ENCODE measurements at places on chromosomes 5 and 9. TPM values are rescaled to one million over a fixed set of nuclear protein-coding genes. Genes with fewer than 3 reads are reported as not detected.
A peak's percentile ranks its signal among the peaks of the same experiment; 100 is the strongest.

Gene RNF14
- total RNA-seq, result 58.1 TPM

Gene NPR3
- total RNA-seq, result 16.0 TPM

Gene OMD
- 35.7 TPM for total RNA-seq

- no peak for DNase-seq
These were observed 2.4 kb downstream of the MYORG start for GRCh38 chr9:34374339-34374738.

Gene NMUR2
- total RNA-seq, result not detected

GRCh38 chr5:122693963-122694362, 80.9 kb upstream of the SNX2 start:
- no peak for DNase-seq

DNA sequence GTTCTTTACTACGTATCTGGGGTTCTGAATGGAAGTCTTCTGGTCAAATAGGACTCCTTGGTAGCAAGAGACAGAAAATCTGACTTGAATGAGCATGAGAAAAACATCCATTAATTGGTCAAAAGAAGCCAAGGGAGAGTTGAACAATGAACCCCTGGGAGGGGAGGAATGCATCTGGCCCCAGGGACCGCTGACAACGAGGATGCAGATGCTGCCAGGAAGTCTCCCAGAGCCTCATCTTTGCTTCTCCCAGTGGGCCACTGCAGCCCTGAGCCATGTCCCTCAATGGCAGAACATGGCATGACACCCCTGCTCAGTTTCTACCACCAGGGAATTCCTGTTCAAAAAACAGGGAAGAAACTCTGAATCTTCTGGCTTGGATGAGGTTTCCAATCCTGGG, 50.5 kb upstream of the ICE1 start:
- no peak for DNase-seq

- DNase-seq, result peak; percentile 67
These were observed 41.2 kb upstream of the VCAN start for GRCh38 chr5:83430130-83431010.

- no peak for DNase-seq
These were observed 182.3 kb downstream of the CFAP90 start for GRCh38 chr5:7668627-7669026.

Gene CCDC152
- total RNA-seq, result 5.2 TPM

- no peak for DNase-seq
These were observed 233.3 kb downstream of the BNC2 start for GRCh38 chr9:16637218-16637617.

DNA sequence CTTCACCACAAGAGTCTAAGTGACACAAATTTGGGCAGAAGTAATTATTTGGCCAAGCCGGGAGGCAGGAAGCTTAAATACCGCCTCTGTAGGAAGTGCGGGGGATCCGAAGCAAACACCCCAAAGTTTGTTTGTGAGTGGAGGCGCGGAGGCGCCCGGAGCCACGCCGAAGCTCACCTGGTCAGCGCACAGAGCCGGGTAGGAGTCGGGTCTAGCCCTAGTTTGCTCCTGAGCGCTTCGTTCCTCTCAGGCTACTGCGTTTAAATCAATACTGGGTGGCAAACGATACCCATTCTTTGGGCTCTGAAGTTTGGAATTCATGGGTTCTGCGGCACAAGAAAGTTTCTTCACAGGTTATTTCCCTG, 855 bp downstream of the MCC start:
- peak; percentile 61 for DNase-seq

GRCh38 chr5:85000671-85001070, 616.0 kb upstream of the EDIL3 start:
- no peak for DNase-seq

- no peak for DNase-seq
These were observed 16.5 kb downstream of the DNAI1 start for GRCh38 chr9:34475097-34475496.

GRCh38 chr5:154242442-154242841, 51.9 kb downstream of the GALNT10 start:
- DNase-seq, result no peak

GRCh38 chr9:75134495-75134894, 46.2 kb downstream of the OSTF1 start:
- DNase-seq, result no peak

DNA sequence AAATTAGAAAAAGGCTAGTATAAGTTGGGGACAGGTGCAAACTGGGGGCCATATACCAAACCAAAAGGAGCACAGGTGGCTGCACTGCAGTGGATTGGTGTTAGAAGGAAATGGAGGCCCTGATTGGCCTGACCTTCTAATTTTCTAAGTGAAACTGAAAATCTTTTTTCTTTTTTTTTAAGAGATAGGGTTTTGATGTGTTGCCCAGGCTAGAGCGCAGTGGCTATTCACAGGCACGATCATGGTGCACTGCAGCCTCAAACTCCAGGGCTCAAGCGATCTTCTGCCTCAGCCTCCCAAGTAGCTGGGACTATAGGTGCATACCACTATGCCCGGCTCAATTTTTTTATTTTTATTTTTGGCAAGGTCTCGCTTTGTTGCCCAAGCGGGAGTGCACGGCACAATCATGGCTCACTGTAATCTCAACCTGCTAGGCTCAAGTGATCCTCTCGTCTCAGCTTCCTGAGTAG, 9.8 kb upstream of the CCDC69 start:
- DNase-seq, result no peak

Gene PTGS1
- 6.0 TPM for total RNA-seq

Gene MLLT3
- 19.3 TPM for total RNA-seq

- DNase-seq, result no peak
These were observed 20.2 kb upstream of the TJP2 start for GRCh38 chr9:69153707-69154521.

Gene GFI1B
- not detected for total RNA-seq

DNA sequence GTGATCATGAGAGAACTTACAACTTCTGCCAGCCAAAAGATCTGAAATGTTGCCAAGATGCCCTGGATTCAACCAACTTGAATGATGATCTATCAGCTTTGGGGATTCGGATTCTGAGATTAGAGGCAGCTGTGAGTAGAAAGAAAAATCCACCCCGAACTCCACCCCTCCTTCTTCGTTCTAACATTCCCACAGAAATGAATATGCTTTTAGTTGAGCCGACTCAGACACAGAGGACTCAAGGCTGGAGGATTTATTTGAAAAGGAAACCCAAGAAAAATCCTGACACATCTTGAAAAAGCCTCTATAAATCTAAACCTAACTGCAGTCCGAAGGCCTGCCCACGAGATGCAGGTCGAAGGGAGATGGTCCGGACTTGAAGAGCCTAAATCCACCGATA, 275.0 kb downstream of the GAS1 start:
- no peak for DNase-seq

Gene PCDHGA9
- total RNA-seq, result 10.7 TPM

Gene PCAT7
- total RNA-seq, result 0.67 TPM

GRCh38 chr5:158589939-158590338, 509.8 kb downstream of the EBF1 start:
- no peak for DNase-seq

- no peak for DNase-seq
These were observed 61.4 kb upstream of the RUFY1 start for GRCh38 chr5:179488975-179489374.

- DNase-seq, result no peak
These were observed 12.0 kb downstream of the FRMD3 start for GRCh38 chr9:83526211-83526610.

Gene KIF24
- total RNA-seq, result 1.1 TPM

- DNase-seq, result no peak
These were observed 19.6 kb downstream of the CYFIP2 start for GRCh38 chr5:157285310-157286035.

Measured in sciatic nerve (tissue), 2 donors.